GM12864 (cell line): ENCODE measurements at places on chromosomes 4 and X.

DNA sequence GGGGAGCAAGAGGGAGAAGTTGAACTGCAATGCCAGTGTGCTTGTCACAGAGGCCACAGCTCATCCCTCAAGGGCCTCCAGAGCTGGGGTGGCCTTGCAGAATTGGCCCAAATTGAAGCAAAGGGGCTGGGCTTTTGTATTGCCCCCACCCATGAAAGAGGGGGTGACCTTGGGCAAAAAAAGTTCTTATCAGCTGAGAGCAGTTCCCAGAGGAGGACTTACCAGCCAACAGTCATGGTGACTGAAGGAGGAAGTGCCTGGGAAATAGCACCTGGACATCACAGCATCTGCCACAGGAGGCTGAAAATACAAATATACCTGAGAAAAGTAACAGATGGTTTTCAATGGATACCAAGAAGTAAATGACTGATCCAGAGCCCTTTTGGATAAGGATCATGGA, 262.4 kb downstream of the MID1IP1 start:
- DNase-seq: no peak

DNA sequence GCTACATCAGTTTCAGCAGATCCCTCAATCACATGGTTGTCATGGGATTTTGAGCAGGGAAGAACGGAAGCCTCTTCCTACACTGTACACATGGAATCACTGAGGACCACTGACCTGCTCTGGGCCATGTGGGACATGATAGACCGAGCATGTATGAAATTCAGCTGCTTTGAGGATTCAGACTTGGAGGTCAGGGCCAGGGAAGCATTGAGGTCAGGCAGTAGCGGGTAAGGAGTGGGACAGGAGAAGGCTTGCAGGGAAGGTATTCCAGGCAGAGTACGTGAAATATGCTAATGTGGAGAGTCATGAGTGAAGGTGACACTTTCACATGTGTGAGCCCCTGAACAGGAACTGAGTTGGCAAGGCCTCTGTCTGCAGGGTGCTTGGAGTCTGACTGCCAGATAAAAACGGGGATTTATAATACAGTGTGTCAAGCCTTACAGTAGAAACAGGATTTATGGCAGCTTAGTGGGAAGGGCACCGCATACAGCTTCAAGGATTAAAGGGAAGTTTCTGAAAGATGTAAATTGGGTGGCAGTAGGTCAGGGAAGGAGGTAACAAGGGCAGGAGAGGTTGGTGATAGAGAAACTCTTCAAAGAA, 111.7 kb downstream of the STK32B start:
- DNase-seq: no peak

DNA sequence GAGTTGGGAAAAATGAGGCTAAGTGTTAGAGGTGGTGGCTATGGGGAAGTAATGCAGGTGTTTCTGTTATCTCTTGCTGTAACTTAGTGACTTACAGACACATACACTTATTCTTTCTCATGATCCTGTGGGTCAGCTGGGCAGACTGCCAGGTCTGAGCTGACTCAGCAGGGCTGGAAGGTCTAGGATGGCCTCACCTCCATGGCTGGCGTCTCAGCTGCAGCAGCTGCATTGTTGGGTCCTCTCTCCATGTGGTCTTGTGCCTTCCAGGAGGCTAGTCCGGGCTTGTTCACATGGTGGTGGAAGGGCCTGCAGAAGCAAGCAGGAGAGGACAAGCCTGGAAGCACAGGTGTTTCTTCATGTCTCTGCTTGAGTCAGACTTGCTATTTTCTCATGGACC, 172.7 kb downstream of the NHS start:
- DNase-seq: peak; percentile 13

- no peak for DNase-seq
These were observed 105.0 kb downstream of the TBL1X start for GRCh38 chrX:9569876-9570301.

DNA sequence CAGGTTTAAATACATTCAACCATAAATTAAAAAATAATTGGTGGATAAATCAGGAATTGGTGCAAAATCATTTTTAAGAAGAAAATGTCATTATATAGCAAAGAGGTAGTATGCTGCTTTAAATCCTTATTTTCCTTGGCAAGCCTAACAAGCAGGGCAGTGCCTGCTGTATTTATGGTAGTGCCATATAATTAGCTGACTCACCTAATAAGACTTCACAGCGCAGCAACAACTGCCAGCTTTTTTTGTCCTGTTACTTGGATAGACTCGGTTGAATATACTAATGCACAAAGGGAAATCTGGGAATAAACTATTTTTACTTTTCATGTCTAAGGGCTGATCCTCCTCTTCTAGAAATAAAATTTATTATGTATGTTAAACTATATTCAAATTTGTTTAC, 99.1 kb downstream of the SNCA start:
- no peak for DNase-seq

GRCh38 chrX:68199062-68199848, 234.0 kb downstream of the OPHN1 start:
- DNase-seq: no peak

- no peak for DNase-seq
These were observed 111.1 kb downstream of the APOOL start for GRCh38 chrX:85114776-85115175.

- DNase-seq: no peak
These were observed 178.9 kb upstream of the GPC4 start for GRCh38 chrX:133594156-133594555.

- DNase-seq: no peak
These were observed 25.0 kb downstream of the TACC3 start for GRCh38 chr4:1746265-1746691.

DNA sequence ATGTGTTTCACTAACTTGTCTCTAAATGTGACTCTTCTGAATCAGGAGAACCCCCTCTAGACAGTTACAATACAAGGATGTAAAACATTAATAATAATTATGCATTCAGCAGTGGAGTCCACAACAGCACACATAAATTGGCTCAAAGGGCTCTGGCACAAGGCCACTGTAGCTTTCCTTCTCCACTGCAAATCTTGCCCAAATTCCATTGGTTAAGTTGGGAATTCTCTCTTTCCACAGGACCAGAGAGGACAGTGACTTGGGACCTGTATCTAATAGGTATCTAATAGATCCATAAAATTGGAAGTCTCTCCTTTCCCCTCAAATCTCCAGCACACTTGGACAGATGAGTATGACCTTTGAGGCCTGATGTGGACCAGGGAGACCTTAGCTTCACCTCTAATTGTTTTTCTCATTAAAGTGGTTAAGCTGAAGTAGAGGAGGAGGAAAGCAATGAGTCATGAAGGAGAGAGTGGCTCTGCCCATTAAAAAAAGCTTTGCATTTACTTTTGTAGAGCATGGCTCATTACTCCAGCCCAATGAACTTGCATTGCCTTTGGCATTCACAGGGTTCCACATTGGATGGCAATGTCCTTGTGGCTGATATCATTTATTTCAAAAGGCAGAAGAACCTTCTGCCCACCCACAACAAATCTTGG, 72.3 kb upstream of the SH3RF1 start:
- DNase-seq: no peak

GRCh38 chrX:113473418-113473817, 632.8 kb upstream of the AMOT start:
- no peak for DNase-seq

DNA sequence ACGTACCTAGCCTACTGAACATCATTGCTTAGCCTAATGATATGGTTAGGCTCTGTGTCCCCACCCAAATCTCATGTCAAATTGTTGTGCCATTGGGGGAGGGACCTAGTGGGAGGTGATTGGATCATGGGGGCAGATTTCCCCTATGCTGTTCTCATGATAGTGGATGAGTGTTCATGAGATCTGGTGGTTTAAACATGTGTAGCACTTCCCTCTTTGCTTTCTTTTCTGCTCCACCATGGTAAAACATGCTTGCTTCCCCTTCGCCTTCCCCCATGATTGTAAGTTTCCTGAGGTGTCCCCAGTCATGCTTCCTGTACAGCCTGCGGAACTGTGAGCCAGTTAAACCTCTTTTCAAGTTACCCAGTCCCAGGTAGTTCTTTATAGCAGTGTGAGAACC, 102.6 kb downstream of the RAPGEF2 start:
- DNase-seq: no peak

DNA sequence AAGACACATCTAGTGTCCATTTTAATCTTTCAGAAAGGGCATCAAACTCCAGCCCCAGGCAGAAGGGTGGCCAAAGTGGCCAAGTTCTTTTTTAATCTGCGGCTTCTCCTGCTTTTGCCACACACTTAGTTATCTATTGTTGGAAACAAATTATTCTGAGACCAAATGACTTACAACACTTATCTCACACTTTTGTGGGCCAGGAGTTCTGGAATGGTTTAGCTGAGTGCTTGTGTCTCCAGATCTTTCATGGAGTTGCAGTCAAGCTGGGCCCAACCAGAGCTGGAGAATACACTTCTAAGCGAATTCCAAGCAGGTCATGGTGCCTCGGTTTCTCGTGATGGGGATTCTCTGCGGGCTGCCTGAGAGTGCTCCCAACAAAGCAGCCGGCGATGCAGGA, 4.0 kb downstream of the TXK start:
- no peak for DNase-seq

- DNase-seq: no peak
These were observed 124.3 kb upstream of the UGT8 start for GRCh38 chr4:114474188-114474800.

- no peak for DNase-seq
These were observed 33.9 kb downstream of the CASK start for GRCh38 chrX:41889317-41890025.

GRCh38 chr4:75135068-75135825, 202.3 kb downstream of the PARM1 start:
- no peak for DNase-seq

GRCh38 chr4:153937289-153937688, 148.4 kb upstream of the SFRP2 start:
- no peak for DNase-seq

- DNase-seq: no peak
These were observed 95.8 kb upstream of the ELOVL6 start for GRCh38 chr4:110294165-110294564.

DNA sequence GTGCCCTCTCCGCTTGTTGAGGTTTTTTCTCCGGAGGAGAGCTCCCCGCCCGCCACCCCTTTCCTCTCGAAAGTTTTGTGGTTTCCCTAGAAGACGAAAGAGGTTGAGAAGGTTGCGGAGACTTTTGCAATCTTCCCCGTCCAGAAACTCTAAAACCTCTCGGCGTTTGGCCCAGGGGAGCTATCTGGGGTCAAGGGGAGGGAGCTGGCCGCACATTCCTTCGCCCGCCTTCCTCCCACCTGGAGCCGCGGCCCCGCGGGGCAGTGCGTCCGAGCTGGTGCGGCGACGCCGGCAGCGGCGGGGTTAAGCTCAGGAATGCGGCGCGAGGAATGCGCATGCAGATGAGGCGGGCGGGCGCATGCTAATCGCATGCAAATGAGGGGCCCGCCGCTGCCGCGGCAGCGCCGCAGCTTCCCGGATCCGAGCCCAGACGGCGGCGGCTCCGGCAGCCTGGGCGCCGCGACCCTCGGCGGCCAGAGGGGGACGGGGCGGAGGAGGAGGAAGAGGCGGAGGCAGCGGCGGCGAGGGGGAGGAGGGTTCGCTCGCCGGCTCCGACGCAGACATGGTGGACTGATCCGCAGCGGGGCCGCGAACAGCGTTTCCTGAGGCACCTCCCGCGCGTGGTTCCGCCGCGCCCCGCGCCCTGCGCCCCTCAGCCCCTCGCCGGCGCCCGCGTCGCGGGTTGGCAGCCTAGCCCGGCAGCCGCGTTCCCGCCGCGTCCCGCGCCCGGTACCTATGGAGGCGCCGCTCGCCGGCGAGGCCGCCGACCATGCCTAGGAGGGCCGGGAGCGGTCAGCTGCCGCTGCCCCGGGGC, at the start of gene WWC2:
Gene WWC2 (plus strand): TSS at position 535 of the 814 bp plus-strand sequence. CDS start 235 bp downstream, at position 770.
- DNase-seq: no peak

GRCh38 chr4:57089549-57089948, 20.6 kb downstream of the IGFBP7 start:
- DNase-seq: no peak

DNA sequence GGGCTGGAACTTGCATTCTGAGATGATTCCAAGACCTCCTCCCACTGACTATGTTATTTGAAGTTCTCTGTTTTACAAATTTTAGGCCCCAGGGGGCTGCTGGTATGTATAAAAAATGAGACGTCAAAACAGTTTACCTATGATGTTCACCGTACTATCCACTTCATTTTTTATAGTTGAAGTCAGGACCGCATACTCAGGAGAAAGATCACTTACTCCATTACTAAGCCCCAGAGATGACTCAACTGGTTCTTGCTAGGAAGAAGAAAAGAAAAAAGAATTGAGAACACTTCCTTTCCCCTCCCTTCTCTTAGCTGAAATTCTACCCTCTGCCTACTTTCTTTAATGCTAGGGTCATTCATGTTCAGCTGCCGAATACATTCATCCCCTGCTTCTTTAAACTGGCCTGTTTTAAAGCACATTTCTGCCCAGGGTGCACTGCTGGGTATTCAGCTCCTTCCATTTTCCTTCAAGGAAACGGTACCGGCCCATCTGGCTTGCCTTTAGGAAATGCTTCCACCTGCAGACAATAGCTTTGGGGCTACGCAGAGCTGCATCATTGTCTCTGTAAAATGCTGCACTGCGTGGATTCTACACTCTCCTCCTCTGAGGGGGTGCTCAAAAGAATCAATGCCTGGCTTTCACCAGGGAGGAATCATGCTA, 66.2 kb downstream of the IRF2 start:
- DNase-seq: no peak

- DNase-seq: no peak
These were observed 162.5 kb downstream of the SOX3 start for GRCh38 chrX:140342410-140342809.

DNA sequence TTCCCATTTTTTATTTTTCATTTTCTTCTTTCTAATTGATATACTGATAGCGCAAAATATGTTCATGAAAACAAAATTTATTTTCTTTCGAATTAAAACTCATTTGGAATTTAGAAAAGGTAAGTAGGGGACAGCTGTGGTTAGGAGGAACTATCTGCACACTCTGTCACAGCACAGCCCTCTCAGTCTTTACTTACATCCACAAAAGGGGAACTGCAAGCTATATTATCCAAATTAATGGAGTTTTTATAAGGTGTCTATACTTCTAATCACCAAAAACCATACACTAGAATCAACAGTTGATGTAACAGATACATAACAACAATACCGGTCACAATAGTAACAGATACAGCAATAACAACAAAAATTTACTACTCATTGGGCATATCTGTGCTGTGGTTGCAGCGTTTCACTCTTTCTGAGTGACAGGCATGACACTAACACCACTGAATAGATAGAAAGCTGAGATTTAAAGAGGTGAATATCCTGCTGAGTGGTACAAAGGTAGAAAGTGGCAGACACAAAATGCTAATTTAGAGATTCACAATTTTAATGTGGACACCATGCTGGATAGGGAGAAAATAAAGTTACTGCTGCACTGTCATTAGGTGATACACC, 160.7 kb downstream of the PPP3CA start:
- DNase-seq: no peak

DNA sequence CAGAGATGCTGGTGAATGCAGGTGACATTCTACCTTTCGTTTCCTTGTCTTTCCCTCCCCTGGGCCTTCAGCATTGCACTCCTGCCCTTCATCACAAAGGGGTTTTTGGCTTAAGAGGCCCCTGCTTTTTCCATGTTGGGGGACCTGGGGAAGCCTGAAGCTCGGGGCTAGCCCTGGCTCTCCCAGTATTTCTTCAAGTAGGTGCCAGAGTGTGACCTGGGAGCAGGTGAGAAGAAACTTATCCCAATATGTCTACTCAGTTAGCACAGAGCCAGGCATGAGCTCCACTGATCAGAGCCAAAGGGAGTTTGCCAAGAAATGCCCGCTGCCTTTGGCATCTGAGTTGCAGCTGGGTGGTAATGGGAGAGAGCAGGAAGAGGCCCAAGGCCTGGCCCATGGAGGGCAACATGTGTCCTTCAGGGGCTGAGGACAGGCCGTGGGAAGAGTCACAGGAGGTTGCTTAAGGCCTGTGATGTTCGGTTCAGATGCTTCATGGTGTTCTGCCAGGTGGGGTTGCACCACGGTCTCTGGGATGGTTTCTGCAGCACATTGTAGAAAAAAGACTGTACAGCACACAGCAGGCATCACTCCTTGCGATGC, 7.6 kb downstream of the PRRG3 start:
- no peak for DNase-seq
